ENCODE measurements at places on chromosomes 1 and 21.

DNA sequence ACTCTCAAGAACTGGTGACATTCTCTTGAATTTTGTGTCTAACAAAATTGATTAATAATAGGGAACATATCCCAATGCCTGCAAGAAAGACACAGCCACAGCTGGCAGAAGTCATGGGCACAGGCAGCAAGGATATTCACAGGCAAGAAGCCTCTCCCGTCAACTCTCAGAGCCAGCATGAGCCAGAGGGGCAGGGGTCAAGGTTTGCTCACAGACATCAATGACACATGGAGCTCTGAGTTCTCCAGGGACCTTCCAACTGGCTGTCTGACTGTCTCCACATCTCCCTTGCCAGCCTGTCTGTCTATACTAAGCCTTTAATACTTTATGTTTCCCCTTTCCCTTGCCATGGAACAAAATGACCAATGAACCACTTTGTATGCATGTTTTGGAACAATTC is 101.5 kb upstream of the RAB4A start:
- no peak for DNase-seq

DNA sequence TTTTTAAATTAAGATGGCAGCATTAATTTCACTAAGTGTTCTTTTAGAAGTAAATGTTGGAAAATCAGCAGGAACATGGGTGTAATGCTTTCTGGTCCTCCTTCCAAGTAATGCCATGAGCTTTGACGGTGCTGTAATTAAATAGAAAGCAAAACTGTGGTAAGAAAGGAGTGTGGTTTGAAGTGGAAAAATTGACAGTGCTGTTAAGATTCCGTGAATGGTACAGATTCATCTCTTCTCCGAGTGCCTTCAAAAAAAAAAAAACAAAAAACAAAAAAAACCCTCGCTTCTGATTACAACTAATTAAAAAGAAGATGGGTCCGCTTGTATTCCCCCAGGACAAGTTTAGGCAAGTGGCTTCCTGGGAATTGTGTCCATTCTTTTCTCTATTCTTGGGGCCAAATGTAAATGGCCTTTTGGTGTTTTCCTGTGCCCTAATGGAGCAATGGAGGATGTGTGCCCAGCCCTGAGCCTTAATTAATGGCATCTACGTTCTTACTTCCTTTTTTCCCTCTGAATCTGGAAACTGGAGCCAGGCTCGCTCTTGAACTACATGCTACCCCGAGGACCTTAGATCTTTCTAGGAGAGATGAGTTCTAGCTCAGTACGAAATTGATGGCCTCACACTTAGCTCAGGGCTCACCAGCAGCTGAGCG is 5.1 kb downstream of the LMO4 start:
- no peak for DNase-seq

DNA sequence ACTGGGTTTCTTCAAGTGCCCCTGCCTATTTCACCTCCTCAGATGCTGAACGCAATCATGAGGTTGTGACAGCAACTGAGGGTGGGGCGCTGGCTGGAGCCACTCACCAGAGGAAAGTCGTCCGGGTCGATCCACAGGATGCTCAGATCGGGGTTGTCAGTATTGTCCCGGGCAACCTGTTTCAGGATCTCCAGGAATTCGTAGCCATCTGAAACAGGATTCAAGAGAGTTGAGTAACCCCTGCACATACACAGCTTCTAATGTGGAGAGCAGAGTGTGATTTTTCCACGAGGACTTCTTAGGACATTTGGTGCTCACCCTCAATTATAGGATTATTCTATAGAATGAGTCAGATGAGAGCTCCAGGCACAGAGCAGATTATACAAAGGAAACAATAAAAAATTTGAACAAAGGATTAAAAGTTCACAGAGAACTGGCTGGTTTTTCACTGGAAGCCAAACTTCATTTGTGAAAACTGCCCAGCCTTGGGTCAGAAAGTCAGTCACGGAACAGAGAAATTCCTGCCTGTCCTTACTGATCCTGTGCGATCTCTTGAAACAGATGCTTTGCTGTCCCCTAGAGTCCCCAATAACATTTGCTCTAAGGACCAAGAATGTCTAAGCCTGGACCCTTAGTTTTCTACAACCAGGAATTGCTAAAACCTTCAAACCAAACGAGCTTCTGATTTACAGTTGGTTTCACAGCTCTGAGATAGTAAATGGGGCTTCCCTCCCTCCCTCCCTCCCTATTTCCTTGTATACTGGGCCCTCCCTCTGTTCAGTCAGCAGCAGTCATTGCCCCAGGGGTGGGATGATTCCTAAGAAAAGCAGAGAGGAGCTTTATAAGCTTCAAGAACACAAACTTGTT is 63.2 kb downstream of the CASQ2 start:
- no peak for DNase-seq

- DNase-seq, result peak; percentile 55
Observed at GRCh38 chr1:23098463-23099170, 70.0 kb downstream of the LUZP1 start.

DNA sequence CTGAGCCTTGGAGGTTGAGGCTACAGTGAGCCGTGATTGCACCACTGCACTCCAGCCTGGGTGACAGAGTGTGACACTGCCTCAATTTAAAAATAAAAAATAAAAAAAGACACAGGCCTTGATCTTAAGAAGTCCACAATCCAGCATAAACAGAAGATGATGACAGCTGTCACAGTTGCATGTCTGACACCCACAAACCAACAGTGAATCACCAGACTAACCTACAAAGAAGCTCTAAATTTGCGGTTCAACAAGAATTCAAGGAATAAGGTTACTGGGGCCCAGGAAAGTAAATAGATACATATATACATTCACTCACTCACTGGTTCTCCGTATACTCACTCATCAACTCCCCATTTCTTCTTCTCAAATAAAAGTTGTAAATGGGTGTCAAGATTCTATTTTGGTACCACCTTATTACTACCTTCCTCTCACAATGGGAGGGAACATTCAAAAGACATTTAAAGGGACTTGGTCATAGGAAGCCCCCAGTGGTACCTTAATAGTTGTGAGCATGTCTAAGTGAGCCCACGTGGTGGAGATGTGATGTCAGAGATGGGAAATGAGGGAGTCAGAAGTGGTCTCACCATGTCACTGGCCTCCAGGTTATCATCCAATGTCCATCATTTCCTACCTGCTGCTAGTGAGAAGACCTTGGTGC is 66.9 kb upstream of the PRDX6 start:
- no peak for DNase-seq

DNA sequence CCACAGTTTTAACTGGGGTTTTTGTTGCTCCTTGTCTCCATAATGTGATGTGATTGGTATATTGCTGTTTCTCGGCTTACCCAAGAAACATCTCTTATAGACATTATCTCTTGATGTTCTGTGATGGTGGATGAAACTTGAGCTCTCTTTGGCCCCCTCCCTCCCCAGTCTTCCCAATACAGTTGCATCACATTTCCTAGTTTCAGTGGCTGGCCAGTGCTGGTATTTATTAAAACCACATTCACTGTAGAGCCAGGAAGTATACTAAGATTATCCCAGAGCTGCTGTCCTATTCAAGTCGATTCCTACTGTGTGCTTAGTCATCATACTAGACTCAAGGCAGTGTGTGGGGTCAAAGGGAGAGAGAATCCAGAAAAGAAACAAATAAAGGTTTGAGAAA is 244.4 kb downstream of the KAZN start:
- no peak for DNase-seq

DNA sequence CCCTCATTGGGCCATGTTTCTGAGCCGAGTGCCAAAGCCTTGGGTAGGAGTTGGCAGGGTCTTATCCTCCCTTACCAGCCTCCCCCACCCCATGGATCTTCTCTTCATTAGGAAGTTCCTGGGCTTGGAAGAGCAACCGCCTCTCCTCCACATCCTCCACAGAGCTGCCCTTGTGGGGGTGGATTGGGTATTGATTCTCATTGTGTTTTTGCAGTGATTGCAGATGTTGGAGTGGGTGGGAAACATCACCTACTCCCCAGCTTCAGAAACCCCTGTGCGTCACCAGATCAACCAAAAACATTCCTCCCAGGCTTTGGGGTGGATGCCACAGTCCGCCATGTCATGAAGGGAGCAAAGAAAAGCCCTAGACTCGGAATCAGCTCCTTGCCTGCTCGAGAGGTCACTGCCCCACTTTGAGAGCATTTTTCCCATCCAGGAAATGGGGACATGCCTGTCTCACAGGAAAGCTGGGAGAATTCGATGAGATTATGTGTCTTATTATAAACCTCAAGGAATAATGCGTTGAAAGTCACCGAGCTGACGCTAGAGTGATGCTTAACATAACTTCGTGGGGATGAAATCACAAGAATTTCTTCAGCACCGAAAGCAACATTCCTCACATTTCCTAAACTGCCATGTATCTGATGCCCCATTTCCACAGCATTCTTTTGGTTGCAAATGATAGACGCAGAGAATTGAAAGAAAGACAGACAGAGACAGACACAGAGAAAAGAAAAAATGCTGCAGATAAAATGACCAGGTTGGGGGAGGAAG is 44.7 kb upstream of the ZBTB40 start:
- no peak for DNase-seq

GRCh38 chr1:228338521-228339051 is 68.0 kb downstream of the TRIM11 start:
- no peak for DNase-seq

DNA sequence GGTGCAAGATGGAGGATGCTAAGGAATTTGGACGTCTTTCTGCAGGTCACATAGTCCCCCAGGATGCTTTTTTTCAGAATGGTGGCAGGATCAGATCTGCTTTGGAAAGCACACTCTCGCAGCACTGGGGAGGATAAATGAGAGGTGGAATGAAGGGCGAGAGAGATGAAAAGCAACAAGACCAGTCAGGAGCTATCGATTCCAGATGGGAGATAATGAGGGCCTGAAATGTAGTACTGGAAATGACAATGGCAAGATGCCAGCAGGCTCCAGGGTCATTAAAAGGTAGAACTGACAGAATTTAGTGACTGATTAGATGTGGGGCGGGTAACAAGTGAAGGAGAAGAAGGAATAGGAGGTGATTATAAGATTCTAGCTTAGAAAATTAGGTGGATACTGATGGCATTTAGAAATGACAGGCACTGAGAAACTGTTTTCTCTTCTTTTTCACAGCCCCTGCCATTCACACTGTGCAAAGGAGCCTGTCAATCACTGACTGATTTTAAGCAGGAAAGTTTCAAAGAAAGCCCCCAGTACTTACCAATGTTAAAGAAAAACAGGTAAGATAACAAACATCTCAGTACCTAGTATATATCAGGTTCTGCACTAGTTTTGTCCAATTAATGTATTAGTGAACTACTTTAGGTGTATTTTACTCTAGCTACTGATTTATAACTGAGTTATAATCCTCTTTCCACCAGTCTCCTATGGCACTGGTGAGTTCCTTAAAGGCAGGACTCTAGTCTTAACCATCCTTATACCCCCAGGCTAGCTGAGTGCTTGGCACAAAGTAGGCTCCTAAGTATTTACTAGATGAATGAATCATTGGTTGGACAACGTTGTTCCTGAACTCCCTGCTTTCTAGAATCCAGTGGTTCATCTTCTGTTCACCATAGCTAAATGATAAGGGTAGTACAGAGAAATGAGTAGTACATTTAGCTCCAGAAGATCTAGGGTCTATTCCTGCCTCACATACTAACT is 9.2 kb downstream of the PIGM start:
- DNase-seq, result no peak

- peak; percentile 52 for DNase-seq
Observed at GRCh38 chr1:244450597-244451538, 841 bp downstream of the ADSS2 start.

DNA sequence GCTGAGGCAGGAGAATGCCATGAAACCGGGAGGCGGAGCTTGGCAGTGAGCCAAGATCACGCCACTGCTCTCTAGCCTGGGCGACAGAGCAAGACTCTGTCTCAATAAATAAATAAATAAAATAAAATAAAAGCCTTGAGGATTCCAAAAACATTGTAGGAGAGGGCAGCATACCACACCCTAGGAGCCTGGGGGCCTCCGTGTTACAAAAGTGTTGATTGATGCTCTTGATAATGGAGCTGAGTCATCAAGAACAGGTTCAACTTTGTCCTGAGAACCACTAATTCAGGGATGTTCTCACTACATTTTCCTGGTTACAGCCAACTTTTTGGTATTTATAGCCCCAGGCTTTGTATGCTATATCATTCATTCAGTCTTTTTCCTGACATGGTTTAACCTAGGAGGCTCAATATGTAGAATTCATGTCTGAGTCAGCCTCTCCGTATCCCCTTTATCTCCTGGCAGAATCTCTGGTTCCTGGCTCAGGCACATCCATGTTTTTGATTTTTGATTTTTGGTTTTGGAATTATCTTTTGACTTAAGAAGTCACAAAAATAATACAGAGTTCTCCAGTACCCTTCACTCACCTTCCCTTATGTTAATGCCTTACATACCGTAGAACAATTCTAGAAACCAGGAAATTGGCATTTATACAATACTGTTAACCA is 69.4 kb downstream of the LRRC8D start:
- DNase-seq, result no peak

DNA sequence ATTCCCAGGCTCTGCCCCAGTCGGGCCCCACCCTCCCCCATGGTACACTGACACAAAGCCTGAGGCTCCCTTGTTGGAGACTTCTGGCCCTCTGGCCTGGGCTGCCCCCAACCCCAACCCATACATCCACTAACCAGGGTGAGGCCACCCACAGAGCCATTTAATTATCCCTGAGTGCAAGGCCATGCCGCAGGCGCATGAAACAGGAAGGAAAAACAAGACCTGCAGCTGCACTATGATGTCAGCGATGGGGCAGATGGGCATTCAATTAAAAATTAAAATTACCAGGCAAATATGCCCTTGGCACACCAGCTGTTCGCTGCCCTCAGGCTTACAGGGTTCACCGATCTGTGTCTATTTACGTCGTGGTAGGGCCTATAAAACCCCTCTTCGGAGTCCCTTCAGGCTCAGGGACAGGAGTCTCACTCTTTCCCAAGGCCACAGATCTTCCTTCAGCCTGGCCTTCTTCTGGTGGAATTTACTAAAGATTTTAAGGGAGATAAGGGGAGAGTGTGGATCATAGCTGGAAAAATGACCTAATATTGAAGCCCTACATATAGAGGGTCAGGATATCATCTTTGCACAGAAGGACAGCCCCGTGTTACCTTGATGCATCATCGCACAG is 29.6 kb upstream of the RGS16 start:
- DNase-seq, result no peak

DNA sequence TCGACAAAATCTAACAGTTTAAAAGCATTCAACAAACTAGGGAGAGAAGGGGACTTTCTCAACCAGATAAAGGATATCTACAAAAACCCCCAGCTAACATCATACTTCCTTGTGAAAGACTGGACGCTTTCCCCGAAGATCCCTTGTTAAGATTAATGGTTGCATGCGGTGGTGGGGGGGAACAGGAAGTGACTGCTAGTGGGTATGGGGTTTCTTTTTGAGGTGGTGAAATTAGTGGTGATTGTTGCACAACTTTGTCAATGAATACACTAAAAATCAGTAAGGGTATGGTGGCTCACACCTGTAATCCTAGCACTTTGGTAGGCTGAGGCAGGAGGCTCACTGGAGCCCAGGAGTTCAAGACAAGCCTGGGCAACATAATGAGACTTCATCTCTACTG is 26.9 kb upstream of the EYA3 start:
- DNase-seq, result peak; percentile 15

GRCh38 chr1:203287109-203287893 is 18.0 kb upstream of the BTG2 start:
- DNase-seq, result peak; percentile 51
